ENCODE measurements at places on chromosomes 16 and 17.

GRCh38 chr16:22117609-22118008 lies 25.3 kb downstream of the VWA3A start:
- DNase-seq, result no peak

DNA sequence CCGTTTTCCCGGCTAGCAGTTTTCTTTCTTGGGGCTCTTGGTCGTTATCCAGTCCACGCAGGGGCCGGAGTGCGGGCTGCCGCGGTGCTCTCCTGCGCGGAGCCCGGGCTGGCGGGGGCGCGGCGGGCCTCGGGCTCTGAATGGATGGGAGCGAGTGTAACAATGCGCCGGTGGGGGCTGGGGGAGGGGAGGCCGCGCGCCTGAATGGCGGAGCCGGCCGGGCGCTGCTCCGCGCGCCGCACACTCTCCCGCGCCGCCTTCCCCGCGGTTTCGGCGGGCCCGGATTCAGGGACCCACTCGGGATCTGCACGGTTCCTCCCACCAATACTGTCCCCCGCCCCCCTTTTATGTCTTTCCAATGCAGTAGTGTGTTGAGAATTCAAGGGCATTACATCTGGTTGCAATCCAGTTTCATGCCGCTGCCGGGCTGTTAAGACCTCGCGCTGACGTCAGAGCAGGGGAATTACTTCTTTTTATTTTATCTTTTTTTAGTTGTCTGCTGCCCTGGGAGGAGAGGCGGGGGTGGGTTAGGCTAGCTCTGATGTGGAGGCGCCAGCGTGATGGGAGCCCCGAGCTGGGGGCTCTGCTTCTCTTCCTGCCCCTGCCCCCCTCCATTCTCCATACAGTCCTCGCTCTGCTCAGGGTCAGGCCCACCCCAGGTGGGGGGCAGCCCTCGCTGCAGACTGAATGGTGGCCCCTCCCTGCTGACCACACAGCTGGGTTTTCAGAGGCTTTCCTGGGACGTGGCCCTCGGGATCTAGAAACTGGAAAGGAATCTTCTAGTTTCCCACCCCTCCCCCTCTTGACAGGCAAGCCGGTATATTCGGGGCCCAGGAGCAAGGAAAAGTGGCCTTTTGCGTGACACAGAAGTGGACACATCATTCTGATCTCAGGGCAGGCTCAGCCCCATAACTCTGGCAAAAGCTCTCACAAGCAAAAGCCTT lies 1.8 kb downstream of the RAI1 start:
- peak; percentile 56 for DNase-seq

DNA sequence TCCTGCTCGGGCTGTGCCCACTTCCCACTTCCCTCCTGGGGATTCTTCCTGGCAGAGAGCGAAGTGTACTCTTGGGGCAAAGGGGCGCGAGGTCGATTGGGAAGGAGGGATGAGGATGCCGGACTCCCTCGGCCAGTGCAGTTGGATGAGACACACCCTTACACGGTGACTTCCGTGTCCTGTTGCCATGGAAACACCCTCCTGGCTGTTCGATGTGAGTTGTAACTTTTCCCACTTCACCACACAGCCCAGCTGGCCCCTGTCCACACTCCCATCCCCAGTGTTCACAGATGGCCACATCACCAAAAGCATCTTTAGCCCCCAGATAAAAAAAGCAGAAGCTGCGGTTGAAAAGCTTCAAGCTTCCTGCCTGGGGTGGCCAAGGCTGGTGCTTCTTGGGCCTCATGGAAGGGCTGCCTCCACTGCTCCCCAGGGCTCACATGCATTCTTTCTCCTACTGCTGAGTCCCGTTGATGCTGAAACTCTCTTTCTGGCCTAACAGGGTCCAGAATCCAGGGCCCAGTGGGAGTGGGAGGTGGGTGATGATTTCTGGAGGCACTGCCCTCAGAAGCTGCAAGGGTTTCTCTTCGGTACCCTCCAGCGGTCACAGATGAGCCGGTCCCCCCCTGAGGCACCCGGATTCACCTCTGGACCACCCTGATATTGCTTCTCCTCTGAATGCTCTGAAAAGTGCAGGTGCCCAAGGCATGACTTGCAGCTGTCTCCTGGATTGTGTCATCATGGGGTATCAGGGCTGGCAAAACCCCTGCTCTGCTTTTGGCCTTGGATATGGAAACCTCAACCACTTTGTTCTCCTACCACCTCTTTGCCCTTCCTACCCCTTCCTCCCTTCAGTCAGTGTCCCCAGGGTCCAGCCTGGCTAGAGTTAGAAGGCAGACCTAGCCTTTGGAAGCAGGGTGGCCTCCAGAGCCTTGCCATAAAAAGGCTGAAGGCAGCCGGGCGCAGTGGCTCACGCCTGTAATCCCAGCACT lies 2.2 kb upstream of the TRAF4 start:
- no peak for DNase-seq

DNA sequence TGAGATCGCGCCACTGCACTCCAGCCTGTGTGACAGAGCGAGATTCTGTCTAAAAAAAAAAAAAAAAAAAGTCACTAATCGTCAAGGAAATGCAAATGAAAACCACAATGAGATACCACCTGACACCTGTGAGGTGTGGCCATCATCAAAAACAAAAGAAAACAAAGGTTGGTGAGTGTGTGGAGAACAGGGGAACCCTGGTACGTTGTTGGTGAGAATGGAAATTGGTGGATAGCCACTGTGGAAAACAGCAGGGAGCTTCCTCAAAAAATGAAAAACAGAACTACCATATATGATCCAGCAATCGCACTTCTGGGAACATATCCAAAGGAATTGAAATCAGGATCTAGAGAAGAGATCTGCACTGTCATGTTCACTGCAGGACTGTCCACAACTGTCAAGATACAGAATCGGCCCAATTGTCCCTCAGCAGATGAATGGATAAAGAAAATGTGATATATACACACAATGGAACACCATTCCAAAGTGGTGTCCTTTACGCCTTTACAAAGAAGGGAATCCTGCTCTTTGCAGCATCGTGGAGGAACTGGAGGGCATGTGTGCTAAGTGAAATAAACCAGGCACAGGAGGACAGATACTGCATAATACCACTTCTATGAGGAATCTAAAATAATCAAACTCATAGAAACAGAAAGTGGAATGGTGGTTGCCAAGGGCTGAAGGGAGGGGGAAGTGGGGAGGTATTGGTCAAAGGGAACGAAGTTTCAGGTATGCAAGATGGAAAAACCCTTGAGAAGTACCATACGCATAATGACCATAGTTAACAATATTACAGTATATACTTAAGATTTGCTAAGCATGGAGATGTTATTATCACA lies 63.5 kb upstream of the PLCG2 start:
- no peak for DNase-seq

DNA sequence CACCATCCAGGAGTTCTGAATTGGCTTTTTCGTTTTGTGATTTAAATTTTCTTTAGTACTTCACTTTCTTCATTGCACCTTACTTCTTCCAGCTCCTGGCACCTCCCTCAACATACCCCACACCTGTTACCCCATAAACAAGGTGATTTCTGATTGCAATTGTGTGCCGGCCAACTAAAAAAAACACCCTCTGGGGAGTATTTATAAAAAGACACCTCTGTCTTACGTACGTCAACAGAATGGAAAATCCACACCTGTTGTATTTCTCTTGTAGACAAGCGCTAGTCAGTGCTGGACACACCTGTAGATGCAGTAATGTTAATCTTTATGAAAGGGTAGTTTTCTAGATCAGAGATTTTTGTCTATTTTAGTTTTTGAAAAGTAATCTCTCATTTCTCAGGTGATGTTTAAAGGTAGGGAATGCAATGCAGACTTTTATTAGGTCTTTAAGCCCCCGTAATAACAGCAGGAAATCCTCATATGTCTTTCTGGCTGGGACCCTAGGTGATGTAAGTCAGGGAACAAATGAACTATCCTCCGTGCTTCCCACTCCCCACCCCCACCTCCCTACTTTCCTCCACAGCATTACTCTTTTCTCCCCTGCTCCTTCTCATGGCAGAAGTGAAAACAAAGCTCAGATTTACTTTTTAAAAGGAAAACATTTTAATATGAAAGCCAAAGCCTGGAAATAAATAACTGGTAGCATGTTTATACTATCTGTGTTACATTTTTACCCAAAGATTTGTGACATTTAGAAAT lies 4.2 kb downstream of the MSI2 start:
- DNase-seq, result no peak

- no peak for DNase-seq
These were observed 42.9 kb upstream of the IRF8 start for GRCh38 chr16:85856079-85856478.

DNA sequence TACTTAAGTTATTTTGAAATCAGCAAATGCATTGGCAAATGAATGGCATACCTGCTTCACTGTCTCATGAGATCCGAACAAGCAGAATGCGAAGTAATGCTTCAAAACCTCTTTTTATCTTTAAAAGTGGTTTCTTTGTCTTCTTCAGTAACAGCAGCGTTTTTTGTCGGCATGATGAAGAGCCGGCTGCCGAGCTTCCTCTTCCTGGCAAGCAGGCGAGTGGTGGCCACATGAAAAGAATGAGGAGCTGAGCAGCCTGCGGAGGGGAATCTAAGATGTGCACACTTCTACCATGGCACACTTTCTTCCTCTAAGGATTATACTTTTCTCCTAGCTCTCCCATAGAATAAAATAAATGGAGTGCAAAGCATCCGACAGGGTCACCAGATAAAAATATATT lies 42.4 kb upstream of the AKTIP start:
- no peak for DNase-seq

DNA sequence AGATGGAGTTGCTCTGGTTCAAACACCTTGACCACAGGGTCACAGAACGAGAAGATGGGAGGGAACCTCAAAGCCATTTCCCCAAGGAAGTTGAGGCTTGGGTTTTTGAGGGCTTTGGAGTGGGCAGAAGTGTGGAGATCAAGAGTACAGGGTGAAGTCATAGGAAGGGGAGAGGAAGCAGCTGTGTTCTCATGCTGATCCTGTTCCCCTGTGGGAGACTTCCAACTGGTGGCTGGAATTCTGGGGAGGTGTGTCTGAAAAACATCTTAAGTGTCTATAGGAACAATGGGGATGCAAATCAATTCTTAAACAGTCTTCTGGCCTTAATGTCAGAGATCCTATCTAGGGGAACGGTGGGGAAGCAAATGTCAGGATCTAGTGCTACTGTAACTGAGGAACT lies 38.8 kb upstream of the HSBP1 start:
- no peak for DNase-seq

DNA sequence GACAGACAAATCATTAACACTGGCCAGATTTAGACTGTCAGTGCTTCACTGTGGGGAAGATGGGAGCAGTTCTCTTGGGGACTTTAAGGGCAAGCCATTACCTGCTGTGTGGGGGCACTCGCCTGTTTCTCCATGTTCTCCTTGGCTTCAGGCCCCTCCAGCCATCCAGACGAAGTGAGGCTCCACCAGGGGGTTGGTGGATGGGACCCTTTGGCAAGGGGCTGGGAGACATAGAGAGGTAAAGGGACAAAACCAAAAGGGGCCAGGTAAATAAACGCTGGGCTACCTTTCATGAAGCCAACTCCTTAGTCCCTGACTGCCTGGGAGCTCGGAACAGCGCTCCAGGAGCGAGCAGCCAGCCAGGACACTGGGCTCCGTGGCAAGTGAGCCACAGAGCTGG lies 14.0 kb downstream of the TBX4 start:
- no peak for DNase-seq

GRCh38 chr17:12591021-12591735 lies 74.5 kb upstream of the MYOCD start:
- no peak for DNase-seq

DNA sequence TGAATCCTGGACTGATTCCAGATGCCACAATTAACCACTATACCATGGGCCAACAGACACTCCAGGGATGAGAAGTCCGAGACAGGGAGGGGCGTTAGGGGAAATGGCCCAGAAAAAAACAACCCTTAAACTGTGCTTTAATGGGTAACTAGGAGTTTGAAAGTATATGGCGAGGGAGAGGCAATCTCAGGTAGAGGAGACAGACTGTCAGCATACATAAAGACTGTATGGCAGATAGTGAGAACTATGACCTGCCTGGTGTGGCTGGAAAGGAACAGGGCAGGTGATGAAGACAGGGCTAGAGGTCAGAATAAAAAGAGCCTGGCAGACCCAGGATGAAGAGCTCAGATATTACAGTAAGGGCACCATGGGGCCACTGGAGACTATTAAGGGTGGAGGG lies 8.1 kb downstream of the ZZEF1 start:
- no peak for DNase-seq

GRCh38 chr17:17886226-17886625 lies 49.4 kb upstream of the SREBF1 start:
- DNase-seq, result no peak

DNA sequence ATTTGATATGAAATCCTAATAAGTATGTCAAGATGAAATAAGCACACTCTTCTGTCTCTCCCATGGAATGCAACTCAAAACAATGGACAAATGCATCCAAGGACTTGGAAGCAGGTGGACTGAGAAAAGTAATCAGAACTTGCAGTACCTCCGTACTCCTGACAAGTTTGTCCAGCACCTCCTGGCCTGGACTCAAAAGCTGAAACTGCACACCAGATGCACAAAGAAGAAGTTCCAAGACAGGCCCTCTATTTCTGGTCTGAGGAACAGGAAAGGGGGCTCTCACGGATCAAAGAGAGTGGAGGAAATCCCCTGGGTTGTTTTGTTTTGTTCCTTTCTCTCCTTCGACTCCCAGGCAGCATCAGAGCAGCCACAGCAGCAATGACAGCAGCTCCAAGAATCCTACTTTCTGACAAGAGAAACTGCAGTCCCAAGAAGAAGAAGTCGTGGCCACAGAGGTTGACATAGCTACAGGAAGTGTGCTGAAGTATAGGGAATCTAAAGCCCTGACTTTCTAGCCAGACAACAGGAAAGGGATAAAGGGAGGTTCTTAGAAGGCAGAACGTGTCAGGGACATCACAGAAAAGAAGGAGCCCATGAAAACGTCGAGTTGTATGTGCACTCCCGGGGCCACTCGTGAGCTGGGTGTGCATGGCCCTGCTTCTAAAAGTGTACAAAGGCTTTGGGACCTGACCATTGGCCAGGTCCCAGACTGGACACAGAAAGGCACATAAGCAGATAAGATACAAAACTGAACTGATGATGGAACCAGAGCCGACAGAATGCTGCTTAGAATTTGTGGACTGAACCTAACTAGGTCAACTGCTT lies 29.3 kb downstream of the AKAP10 start:
- DNase-seq, result no peak

- no peak for DNase-seq
These were observed 31.7 kb upstream of the KCNJ2 start for GRCh38 chr17:70137451-70138230.

DNA sequence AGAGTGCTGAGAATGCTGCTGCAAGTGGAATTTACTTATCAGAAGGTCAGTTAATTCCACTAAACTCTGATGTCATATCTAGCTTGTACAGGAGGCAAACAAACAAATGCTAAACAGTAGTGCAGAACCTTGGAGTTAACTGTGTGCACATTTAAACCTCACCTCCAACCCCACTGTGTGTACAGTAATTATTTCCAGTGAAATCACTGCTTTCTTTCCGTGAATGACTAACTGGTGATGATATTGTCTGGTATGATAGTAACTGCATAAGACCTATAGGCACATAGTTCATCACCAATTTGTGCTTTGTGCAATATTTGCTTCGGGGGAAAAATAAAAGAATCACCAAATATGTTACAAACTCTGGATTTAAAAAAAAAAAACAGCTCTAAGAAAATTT lies 492.5 kb upstream of the HSBP1 start:
- DNase-seq, result no peak
